ENCODE measurements at places on chromosomes 7 and 10.

- peak; percentile 49 for DNase-seq
These were observed 31.1 kb downstream of the JAZF1 start for GRCh38 chr7:28149291-28150101.

DNA sequence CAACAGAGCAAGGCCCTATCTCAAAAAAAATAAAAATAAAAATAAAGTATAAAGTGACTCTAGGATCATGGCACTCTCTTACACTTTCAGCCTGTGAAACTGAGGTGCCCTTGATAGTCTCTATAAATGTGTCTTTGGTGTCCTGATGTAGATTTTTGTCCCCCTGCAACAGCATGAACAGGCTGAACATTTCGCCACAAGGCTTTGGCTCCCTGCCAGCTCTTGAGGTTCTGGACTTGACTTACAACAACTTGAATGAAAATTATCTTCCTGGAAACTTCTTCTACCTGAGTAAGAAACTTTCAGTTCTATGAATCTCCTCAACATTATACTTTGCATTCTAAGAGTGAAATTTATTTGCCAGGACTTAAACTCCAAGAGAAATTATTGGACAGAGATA is 48.1 kb upstream of the BMS1 start:
- peak; percentile 4 for DNase-seq

DNA sequence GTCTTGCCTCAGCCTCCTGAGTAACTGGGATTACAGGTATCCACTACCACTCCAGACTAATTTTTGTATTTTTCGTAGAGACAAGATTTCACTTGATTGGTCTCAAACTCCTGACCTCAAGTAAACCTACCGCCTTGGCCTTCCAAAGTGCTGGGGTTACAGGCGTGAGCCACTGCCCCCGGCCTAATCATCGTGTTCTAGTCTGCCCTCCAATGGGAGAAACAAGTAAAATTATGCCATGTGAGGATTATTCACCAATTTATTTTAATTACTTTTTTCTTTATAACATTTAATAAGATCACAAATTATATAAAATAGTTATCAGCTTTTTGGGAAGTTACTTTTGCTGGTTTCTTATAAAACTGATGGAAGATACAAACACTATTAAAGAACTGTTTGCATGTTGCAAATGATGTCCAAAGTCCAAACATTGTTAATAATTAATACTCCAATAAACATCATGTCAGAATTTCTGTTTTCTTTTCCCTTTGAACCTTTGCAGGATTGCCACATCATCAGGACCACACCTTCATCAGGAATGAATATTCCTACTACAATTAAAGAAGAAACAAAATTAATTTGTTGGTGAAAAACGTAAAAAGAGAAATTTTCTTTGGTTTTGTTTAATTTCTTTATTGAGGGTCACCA is 786 bp upstream of the AKR1C4 start:
- no peak for DNase-seq

GRCh38 chr7:94687810-94688209 is 31.9 kb upstream of the SGCE start:
- no peak for DNase-seq

DNA sequence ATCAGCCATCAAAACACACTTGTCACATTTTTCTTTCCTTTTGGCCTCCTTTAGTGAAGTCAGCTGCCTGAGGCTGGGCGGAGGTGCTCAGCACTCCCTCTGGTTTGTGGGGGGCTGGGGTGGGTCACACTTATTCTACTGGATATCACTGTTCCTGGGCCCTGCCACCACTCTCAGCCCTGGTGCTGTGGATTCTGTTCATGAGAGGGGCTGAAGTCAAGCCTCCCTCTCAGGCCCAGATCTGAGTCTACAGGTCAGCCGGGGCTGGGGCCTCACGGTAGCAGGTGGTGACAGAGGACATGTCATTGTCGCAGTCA is 180.8 kb upstream of the TNS3 start:
- no peak for DNase-seq

DNA sequence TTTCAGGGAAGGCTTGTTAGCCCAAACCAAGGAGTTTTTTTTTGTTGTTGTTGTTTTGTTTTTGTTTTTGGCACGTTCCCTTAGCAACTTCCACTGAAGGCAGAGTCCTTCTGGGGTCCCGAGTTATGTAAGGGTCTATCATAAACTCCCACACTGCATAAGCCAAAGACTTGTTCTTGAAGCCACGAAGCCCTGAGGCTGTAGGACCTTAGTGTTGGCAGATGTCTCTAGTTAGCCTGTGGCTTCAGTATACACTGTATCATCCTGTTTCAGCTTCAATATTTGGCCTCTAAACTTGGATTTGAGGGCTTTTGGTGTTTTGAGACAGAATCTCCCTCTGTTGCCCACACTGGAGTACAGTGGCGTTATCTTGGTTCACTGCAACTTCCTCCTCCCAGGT is 13.6 kb downstream of the KPNA7 start:
- no peak for DNase-seq

DNA sequence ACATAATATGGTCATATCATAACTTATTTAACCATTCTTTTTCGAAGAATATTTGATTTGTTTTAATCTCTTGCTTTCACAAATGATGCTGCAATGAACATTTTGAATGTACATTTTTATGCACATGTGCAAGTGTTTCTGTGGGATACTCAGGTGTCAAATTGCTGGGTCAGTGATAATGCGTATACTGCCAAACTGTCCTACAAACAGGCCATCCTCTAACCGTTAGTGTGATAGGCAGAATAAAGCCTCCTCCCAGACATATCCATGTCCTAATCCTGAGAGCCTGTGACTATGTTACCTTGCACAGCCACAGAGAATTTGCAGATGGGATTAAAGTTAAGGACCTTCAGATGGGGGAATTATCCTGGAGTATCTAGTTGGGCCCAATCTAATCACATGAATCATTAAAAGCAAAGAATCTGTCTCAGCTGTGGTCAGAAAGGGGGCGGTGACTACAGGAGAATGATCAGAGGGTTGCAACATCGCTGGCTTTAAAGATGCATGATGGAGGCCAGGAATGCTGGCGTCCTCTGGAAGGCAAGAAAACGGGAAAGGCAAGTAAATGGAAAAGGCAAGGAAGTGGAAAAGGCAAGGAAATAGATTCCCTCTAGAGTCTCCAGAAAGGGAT is 46.7 kb downstream of the FZD1 start:
- DNase-seq = no peak

GRCh38 chr7:29606287-29606721 is 42.7 kb downstream of the PRR15 start:
- DNase-seq = peak; percentile 45

DNA sequence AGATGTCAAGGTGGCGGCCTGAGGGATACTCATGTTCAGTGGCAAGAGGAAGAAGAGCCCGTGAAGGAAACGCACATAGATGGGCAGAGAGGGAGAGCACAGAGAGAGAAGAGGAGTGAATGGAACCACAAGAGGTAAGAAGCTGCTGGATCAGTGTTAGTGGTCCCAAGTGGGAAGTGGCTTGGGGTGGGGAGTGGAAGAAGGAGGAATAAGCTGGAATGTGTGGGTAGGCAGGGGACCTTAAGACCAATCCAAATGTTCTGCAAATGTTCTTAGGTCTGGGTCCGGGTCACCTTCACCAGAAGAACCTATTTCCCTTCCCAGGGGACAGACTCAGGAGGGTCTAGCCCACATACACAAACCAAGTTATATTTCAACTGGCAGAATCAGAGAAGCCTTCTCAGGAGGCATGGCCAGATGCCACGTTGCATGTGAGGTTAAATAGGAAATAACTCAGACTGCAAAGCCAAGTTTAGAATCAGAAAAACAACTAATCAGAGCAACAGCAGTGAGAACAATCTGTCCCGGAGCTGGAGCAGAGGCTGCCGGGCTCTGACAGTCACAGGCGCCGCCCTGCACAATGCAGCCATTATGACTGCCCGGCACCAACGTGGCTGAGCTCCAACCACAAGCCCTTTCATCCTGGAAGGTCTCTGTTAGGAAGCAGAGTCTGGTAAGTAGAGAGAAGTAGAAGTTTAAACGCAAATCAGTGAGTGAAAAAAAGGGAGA is 78.6 kb upstream of the ARMC3 start:
- DNase-seq = peak; percentile 27

DNA sequence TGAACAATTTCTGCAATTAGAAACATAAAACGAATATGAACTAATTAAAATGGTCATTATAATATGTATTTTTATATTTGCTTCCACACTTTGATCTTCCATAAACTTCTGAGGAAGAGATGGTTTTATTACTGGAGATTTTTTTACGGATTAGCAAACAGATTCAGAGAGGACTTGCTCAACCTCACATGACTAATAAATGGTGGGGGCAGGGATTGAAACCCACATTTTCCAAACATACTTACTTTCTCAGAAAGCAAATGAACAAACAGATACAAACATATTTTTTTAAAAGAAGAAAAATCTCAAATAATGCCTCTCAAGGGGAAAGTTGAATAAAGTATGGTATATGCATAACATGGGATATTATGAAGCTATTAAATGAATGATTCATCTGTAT is 18.3 kb downstream of the ANKMY2 start:
- DNase-seq = no peak

DNA sequence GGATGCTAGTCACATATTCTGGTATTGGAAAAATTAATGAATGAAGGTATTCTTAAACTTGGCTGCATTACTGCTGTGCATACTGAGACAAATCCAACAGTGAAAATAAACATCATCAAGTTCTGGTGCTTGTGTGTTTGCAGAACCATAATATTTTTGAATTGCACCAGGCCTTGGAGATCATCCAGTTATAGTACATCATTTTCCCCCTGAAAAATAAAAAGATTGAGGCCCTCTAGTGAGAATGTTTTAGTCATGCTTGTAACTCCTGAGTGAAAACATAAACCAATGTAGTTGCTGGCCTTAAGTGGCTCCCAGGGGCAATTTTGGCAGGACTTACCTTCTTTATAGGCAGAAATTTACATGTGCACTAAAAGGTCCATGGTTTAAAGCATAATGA is 218.8 kb upstream of the TMEM229A start:
- no peak for DNase-seq

DNA sequence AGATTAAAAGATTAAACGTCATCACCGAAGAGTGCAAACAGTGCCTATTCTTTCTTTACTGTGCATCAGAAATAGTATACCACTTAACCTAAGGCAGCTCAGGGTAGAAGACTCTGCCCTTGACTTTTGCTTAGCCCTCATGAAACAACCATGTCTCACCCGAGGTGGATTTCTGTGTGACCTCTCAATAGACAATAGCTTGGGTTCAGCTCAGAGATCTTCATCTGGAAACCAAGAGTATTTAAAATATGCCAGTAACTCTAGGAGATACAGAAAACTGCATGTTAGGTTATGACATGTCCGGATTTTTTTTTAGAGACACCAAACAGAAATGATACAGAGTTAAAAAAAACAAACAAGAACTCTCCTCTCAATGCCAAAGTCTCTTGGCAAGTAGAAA is 75.8 kb downstream of the JAZF1 start:
- DNase-seq = no peak

GRCh38 chr10:112946649-112947048 is 3.4 kb upstream of the TCF7L2 start:
- no peak for DNase-seq

GRCh38 chr7:83751217-83751616 is 102.3 kb upstream of the SEMA3E start:
- DNase-seq = no peak

GRCh38 chr10:48609899-48610584 is 5.2 kb upstream of the ARHGAP22 start:
- DNase-seq = no peak

- DNase-seq = no peak
These were observed 63.1 kb downstream of the PYROXD2 start for GRCh38 chr10:98351831-98352402.

DNA sequence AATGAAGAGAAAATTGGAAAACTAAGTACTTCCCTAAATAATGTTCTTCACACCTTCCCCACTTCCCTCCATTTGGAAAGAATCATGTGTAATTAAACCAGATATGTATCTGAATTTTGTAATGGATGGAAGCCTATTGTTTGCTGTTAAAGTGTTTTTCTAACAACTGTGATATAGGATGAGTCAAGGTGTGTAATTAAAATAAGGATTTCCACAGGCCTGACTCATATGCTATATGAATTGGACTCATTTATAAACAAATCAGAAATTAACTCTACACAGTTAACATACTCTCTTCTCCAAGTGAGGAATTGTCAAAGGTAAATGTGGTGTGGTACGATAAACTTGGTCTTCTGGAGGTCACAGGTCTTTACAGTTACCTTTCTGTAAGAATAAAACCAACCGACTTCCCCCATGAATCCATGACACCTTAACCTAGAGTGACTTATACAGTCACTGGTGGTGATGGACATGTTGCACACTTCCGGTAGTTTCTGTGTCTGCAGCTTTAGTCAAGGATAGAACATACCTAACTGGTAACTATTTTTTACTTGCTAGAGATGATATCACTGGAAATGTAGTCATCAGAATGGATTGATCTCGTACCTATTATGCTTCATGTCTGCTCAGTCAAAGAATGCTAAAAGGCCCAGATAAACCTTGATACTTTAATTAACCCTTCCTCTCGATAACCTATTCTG is 12.8 kb downstream of the PNLIPRP3 start:
- DNase-seq = no peak

- DNase-seq = no peak
These were observed 120.0 kb downstream of the PRKAG2 start for GRCh38 chr7:151756866-151757265.

- no peak for DNase-seq
These were observed 29.2 kb downstream of the GBX1 start for GRCh38 chr7:151138153-151138851.

- DNase-seq = peak; percentile 90
These were observed 10.4 kb downstream of the CHST3 start for GRCh38 chr10:71974489-71975021.

- DNase-seq = no peak
These were observed 14.4 kb upstream of the MTERF1 start for GRCh38 chr7:91894781-91895480.

- DNase-seq = peak; percentile 57
These were observed 40.9 kb upstream of the ZNF32 start for GRCh38 chr10:43689618-43689954.

GRCh38 chr10:17644485-17644943 is 563 bp downstream of the STAM start:
- peak; percentile 30 for DNase-seq

DNA sequence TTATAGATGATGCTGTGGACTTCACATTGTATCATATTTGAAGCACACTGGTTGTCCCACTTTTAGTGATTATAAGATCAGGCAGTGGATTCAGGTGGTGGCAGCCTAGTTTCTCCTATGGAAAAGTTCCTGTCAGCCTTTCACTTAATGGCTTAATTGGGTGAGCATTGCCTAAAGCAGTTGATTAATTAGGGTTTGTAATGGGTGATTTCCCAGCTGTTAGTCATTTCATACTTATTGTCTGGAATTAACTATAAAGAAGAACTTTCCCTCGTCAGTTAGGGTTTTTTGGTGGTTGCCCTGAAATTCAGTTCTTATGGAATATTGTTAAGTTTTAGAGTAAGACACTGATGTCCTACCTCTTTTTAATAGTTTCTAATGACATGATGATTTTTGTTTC is 78.8 kb downstream of the SLC25A40 start:
- DNase-seq = no peak

GRCh38 chr10:28060031-28060607 is 61.2 kb upstream of the ODAD2 start:
- DNase-seq = no peak
